ENCODE measurements at places on chromosomes 2 and 18.

GRCh38 chr2:168734199-168734760 is 68.2 kb upstream of the NOSTRIN start:
- no peak for DNase-seq

- no peak for DNase-seq
These were observed 49.3 kb upstream of the ROCK2 start for GRCh38 chr2:11393711-11394236.

GRCh38 chr2:233363744-233364235 is 9.5 kb downstream of the DGKD start:
- DNase-seq = no peak

DNA sequence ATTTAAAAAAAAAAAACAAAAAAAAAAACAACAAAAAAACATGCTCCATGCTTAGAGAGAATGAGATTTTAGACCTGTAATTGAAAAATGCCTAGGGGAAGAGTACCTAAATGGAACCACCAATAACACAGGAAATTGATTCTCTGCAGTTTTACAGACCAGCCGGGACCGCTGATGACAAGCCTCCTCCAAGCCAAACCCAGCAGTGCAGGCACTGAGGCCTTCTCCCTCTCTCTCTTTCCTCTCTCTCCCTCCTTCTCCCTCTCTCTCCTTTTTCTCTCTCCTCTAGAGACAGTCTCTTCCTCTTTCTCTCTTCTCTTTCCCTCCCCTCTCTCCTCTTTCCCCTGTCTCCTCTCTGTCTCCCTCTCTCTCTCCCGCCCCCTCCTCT is 228.8 kb upstream of the COPS8 start:
- DNase-seq = no peak

All from glutamatergic neuron (in vitro differentiated cells).